ENCODE measurements at places on chromosomes 5 and 9.

GRCh38 chr9:1013021-1013420 is 36.6 kb downstream of the DMRT3 start:
- no peak for DNase-seq

- DNase-seq: no peak
Observed at GRCh38 chr5:178649580-178649979, 22.7 kb upstream of the CLK4 start.

DNA sequence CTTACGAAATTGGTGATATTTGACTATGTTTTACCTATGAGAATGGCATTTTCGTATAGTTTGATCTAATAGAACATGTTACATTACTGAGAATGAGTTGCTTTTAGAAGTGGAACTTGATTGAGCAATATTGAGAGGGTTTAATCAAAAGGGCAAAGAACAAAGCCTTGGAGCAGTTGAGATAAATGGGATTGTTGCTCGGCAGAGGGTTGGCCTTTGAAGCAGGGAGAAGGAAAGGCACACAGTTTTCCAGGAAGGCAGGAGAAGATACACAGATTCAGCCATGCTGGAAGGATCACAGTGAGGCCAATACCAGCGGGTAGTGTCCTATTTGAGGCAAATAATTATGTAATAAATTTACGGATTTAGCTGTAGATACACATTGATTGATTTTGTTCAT is 19.5 kb downstream of the MAN2A1 start:
- DNase-seq: no peak

GRCh38 chr5:89349246-89349980 is 466.4 kb upstream of the MEF2C start:
- DNase-seq: no peak

DNA sequence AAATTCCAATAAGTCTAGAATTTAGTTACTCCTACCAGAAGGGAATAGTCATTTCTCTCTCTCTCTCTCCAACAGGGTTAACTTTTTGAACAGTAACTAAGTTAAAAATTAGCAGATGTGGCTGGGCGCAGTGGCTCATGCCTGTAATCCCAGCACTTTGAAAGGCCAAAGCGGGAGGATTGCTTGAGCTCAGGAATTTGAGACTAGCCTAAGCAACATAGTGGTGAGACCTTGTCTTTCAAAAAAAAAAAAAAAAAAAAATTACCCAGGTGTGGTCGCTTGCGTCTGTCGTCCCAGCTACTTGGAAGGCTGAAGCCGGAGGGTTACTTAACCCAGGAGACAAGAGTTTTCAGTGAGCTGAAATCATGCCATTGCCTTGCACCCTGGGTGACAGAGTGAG is 639.7 kb downstream of the PTPRD start:
- DNase-seq: no peak

Measured in SK-N-DZ (cell line).